ENCODE measurements at places on chromosomes 1 and 21. TPM values are rescaled to one million over a fixed set of nuclear protein-coding genes. Genes with fewer than 3 reads are reported as not detected.

LRRC71 gene
- total RNA-seq: not detected

NBPF6 gene
- not detected for total RNA-seq

C1orf21 gene
- total RNA-seq: 19.5 TPM

RCSD1 gene
- 1.7 TPM for total RNA-seq

PRDM2 gene
- 34.9 TPM for total RNA-seq

UBE2U gene
- not detected for total RNA-seq

SLC25A33 gene
- 11.8 TPM for total RNA-seq

CNIH3 gene
- 4.1 TPM for total RNA-seq

RAB42 gene
- 1.1 TPM for total RNA-seq

PADI2 gene
- total RNA-seq: 1.3 TPM

CHIA gene
- total RNA-seq: 0.16 TPM

PPM1J gene
- total RNA-seq: 1.6 TPM

CELA2A gene
- not detected for total RNA-seq

ASPM gene
- total RNA-seq: 0.32 TPM

RGS8 gene
- 0.11 TPM for total RNA-seq

DSCAM gene
- 0.05 TPM for total RNA-seq

TP53BP2 gene
- 16.3 TPM for total RNA-seq

CD1E gene
- total RNA-seq: not detected

PTPN7 gene
- total RNA-seq: 0.55 TPM

RIPPLY3 gene
- 0.14 TPM for total RNA-seq

NCF2 gene
- 0.67 TPM for total RNA-seq

LYPLA2 gene
- total RNA-seq: 120 TPM

OXCT2 gene
- total RNA-seq: 0.51 TPM

LMX1A gene
- total RNA-seq: 0.57 TPM

GBP1 gene
- total RNA-seq: 0.29 TPM

SEMA4A gene
- total RNA-seq: 4.0 TPM

TENT5C gene
- total RNA-seq: 0.75 TPM

C1QC gene
- 1.8 TPM for total RNA-seq

NBPF14 gene
- total RNA-seq: 22.0 TPM

LDLRAD1 gene
- total RNA-seq: not detected

ELAPOR1 gene
- 12.3 TPM for total RNA-seq

Data from motor neuron (in vitro differentiated cells).